ENCODE measurements at places on chromosomes 11 and 22. TPM values are rescaled to one million over a fixed set of nuclear protein-coding genes. Genes with fewer than 3 reads are reported as not detected.

GRCh38 chr11:20608934-20609333 lies 9.5 kb downstream of the SLC6A5 start:
- DNase-seq, result no peak

DNA sequence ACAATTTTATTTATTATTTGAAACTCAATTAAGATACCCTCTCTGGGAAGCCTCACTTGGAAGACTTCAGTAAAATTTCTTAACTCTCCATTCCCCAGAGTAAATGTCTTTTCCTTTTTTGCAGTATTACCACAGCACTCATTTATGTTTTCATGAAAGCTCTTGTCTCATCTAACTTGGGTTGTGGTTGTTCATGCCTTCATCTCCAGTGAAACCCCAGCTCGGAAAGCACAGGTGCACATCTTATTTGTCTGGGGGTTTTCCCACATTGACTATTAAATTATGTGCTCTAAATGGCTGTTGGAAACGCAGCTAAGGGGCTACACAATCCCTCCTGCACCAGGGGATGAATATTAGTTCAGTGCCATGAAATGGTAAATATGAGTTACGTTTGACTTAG lies 954.2 kb upstream of the RAG2 start:
- DNase-seq, result no peak

The NXPE4 gene
- polyA plus RNA-seq, result not detected

The TSKU gene
- 18.6 TPM for polyA plus RNA-seq

All from forelimb muscle (tissue), 1 donor.